Stimulated activated CD4-positive, alpha-beta T cell treated with anti-CD3 and anti-CD28 coated beads, TNF-alpha, amount 100 ng/mL, for 1 hour (primary cell): ENCODE measurements at places on chromosomes 4 and X.

DNA sequence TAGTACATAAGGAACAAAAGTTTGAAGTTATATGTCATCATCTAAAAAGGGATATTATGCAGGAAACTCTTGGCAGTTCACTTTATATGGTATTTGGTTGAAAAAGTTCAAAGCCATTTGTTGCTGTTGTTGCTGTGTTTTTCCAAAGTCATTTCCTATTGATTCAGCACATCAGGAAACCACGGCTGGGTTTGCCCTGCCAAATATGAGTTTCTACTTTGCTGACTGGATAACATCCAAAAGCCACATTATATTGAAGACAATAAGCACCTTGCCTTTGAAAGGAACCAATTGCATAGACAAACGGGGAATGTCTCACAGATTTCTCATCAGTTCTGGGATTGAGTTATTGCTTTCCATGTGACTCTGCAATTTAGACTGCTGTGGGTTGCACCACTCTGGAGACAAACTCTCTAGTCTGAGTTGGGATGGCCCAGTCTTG lies 206.1 kb downstream of the SLC39A8 start:
- no peak for DNase-seq

DNA sequence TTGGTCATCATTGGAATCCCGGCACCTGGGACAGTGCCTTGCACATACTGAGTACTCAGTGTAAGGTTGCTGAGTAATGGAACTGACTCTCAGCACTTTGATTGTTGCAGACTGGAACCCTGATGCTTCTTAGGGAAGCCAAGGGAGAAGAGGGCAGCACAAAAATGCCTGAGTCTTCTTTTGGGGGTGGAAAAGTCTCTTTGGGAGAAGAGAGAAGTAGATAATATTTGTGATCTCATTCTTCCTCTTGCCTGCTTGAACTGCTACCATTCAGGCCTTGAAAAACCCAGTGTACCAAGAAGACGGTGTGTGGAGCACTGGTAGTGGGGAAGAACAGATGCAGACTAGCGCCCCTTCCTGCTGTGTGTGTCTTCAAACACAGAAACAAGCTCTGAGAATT lies 12.3 kb downstream of the SFRP2 start:
- DNase-seq = no peak

GRCh38 chr4:173546776-173547175 lies 16.7 kb upstream of the HAND2 start:
- no peak for DNase-seq

GRCh38 chrX:109732017-109732801 lies 848 bp downstream of the ACSL4 start:
- DNase-seq = no peak

DNA sequence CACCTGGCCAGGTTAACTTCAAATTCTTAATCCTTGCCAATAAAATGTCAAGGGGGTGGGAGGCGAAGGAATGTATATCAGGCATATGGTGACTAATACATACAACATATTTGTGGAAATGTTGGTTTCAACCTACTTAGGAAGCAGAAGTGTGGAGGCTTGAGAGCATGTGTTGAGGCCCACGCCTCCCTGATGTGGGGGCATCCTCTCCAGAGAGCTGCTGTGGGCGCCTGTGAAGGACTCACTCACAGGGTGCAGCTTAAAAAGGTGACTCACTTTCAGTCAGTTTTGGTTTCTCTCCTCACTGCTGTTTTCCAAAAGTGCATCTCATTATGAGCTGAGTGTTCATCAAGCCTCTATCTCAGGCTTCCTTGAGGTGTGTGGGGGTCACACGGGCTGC lies 27.5 kb downstream of the LNX1 start:
- DNase-seq = no peak

DNA sequence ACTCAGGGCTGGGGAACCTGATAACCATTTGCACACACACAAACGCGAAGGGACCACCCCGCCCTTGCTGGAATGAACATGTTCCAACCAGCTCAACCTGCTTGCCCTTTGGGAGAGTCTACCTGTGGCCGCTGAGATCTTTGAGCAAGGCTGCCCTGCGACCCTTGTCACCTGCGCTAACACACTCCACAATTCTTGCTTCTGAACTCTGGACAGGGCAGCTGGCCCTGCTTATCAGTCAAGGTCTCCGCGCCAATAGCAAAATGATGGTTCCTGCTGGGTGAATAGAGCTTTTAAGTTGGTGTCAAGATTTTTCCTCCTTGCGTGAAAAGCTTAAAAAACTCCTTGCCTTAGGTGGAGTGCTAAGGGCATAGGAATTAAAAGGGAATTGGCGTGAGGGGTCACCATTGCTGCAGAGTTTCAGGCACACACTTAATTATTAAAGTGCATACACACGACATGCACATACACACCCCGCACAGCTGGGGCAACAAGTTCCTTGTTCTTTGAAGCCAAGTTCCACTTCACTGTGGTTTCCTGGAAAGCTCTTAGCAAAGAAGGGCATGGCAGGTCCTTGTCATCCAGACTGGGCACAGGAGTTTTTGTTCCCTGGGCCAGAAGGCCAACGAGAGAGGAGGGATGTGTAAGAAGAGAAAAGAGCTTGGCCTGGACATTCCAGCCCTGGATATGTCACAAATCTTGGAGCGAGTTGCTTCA lies 207.7 kb downstream of the STIM2 start:
- no peak for DNase-seq

DNA sequence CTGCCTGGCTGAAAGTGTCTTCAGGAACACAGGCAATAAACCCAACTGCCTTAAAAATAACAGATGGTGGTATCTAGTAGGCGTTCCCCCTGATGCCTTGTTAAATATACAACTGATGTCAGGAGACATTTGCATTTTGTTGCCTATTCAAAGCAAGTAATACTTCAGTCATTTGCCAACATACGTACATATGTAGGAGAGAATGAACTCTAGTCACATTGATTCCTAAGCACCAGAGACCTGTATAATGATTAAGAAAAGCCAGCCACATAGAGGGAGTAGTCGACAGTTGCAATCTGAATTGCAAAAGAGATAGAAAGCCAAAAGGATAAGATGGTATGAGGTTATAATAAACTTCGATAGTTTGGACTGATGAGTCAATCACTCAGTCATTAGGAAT lies 191.0 kb upstream of the EMCN start:
- no peak for DNase-seq

DNA sequence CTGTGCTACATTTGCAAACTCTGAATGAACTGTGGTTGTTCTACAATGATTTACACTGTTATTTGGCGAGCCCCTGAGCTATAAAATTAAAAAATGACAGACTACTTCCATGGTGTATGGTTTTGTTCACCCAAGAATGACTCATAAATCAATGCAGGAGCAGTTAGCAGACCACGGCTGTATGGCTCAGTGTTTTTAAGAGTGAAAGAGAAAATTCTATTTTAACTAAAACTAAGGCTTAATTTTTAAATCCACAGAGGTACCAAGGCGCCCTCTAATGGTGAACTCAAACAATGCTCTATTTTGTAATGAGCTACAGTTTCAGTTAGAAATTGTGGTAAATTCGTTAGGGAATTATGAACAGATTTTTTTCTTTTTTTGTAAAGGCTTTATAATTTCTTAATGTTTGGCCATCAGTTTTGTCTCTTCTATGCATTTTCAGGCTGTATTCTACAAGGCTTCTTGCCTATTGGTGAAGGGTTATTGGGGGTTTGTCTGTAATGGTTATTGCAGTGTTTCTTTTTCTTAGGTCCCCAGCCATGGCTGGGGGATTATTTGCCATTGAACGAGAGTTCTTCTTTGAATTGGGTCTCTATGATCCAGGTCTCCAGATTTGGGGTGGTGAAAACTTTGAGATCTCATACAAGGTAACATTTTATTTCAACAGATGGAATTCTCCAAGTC lies 32.5 kb downstream of the HMGB2 start:
- no peak for DNase-seq

GRCh38 chr4:88831031-88831430 lies 133.4 kb upstream of the NAP1L5 start:
- DNase-seq = no peak

GRCh38 chrX:39022106-39022505 lies 220.8 kb downstream of the MID1IP1 start:
- no peak for DNase-seq

DNA sequence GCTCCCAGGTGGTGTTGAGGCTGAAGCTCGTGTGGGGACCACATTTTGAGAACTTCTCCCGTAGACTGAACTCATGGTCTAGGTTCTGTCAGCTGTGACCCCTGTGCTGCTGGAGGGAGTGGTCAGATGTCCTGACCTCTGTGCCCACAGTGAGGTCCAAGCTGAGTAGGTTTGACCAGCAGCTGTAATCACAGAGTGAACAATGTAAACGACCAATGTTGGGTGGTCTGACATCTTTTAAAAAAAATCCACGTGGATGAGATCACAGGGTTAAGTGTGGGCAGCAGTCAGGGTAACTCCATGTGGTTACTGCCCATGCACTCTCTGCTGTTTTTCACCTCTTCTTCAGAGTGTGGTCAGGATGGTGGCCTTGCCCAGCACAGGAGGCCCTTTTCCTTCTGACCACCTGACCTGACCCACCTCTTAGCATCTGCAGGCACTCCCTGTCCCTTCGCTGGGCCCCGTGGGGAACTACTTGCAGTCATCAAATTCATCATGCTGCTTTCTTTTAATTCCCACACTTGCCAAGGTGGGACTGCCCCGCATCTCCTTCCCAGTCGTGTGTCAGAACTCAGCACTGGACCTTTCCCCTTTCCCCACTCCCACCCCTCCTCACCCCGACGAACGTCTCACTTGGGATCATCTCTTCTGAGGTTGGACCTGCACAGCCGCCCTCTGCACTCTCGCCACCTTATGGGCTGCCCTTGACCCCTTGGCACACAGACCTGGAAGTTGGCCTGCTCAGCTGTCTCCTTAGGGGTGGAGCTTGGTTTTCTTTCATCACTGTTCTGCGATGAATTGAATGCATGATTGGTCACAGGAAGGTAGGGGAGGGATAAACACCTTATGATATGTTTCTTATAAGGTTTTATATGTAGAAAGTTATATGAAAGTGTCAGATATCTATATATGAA lies 120.1 kb downstream of the PTTG2 start:
- no peak for DNase-seq

DNA sequence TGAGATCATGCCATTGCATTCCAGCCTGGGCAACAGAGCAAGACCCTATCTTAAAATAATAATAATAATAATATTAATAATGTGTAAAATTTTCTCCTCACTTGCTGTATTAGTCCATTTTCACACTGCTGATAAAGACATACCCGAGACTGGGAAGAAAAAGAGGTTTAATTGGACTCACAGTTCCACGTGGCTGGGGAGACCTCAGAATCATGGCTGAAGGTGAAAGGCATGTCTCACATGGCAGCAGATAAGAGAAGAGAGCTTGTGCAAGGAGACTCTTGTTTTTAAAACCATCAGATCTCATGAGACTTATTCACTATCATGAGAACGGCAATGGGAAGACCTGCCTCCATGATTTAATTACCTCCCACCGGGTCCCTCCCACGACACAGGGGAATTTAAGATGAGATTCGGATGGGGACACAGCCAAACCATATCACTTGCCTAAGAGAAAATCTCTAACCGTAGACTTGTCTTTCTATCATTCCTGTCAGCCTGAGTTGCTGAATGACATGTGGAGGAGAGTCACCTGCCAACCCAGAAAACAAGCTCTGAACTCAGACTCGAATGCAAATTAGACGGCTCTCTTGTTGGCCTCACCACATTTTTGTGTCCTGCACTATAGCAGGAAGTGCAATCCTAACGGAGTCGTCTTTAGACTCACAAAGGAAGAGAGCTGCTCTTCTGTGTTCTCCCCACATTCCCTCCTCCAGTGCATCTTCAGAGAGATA lies 51.9 kb upstream of the DCTD start:
- DNase-seq = no peak

DNA sequence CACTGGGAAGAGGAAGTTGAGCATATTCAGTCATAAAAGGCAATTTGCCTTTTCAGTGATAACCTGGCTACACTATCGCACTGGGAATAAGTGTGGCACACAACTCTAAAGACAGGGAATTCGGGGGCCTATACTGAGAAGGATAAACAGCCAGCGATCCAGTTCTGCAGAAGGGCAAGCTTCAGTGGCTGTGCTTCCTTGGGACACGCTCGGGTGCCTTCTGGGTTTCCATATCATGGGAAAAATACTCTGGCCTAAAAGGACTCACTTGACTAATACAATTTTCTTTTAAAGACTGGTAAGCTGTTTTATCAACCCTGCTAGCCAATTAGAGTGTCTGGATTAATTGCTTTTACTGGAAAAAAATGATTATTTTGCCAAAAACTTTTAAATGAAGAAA lies 58.5 kb downstream of the TENM3 start:
- DNase-seq = no peak

- DNase-seq = no peak
These were observed 270.1 kb downstream of the PTTG2 start for GRCh38 chr4:38230121-38230801.

DNA sequence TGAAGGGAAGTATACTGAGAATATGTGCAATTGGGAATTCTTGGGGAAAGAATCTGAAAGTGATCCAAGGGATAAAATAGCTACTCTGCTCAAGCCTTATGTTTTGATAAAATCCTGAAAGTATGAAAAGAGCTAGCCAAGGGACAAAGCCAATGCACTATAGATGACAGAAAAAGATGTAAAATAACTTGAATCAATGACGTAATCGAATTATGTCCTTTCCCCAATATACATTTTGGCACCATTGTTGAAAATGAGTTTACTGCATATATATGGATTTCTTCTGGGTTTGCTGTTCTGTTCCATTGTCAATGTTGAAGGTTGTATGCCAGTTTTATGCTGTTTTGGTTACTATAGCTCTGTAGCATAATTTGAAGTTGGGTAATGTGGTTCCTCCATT lies 407.3 kb downstream of the DCAF12L2 start:
- no peak for DNase-seq

GRCh38 chrX:31091819-31092218 lies 20.0 kb upstream of the FTHL17 start:
- DNase-seq = no peak

DNA sequence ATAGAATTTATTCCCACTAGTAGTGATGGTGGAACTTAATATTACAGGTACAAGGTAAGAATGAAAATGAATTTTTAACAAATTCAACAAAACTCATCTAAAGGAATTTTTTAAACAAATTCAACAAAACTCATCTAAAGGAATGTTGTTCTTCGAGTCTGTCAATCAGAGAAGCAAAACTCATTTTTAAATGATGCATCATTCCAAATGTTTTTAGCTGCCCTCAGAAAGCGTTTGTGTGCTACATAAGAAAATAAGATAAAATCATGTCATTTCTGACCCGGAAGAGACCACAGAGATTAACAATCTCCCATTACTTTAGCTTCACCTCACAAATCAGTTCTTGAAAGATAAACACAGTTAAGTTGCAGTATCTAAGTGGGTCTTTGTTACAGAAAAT lies 129.4 kb downstream of the REELD1 start:
- DNase-seq = no peak

GRCh38 chrX:9147726-9148125 lies 113.8 kb upstream of the FAM9B start:
- no peak for DNase-seq

DNA sequence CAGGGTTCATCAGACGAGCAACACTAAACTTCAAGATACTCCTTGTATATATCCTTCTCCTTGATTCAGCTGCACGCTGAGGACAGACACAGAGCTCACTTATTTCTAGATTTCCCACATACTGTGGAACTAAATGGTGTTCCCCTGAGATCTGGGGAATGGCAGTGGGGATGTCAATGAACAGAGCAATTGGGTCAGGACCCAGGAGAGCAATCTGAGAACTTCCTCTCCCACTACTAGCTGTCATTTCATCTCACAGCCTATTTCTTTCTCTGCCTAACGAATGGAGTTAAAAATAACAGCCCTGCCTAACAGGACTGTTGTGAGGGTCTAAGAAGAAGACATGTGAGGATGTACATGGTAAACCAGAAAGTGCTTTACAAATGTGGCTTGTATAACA lies 10.7 kb downstream of the NAAA start:
- no peak for DNase-seq

GRCh38 chr4:29717287-29718057 lies 1002.7 kb upstream of the PCDH7 start:
- no peak for DNase-seq

- no peak for DNase-seq
These were observed 63.0 kb downstream of the TMEM154 start for GRCh38 chr4:152616804-152617203.
